Cardiac fibroblast (primary cell): ENCODE measurements at places on chromosomes 2 and 18.

DNA sequence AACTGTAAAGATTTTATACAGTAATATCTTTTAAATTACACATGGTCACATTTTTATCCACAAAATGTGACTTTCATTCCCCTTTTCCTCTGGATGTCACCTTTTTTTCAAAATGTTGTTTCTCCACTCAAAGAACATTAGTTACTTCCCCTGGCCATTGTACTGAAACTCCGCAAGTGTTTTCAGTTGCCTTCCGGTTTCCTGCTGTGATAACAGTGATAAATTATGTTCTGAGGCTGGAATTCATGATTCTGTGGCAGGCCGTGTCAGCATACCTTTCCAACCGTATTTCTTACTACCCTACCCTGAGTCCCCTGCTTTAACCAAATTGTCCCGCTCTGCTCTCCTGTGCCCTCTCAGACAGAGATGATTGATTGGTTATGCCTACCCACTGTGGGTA, 53.5 kb downstream of the MGAT5 start:
- DNase-seq, result no peak

DNA sequence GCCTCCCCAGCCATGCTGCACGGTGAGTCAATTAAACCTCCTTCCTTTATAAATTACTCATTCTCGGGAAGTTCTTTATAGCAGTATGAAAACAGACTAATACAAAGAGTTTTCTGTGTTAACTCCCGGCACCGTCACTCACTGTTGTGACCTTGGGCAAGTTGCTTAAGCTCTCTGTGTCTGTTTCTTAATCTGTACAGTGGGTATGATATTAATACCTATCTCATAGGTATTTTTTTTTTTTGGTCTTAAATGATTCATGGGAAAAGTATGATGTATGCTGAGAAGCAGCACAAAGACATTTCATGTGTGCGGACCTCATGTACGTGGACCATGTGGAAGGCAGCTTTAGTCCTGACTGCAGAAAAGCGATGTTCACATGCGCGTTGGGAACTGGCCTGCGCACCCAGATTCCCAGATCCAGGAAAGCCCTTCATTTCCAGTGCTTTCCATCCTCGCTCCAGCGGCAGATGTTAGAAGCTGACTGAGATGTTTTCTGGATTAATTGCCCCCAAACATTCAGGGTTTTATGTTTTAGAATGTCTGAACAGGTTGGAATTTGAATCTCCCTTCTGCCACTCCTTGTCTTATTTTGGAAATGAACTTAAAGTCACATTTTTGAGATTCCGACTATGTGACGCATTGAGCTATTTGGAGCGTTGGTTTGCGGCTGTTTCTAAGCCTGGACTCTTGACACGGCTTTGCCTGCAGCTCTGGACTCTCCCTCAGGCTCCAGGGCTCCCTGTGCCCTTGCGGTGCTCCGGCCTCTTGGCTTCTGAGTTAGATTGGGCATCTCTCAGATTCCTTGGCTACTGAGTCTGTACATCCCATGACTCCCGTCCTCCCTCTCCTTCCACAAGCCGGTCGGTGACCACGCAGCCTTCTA, 61.4 kb downstream of the SLC4A3 start:
- DNase-seq, result peak; percentile 89

DNA sequence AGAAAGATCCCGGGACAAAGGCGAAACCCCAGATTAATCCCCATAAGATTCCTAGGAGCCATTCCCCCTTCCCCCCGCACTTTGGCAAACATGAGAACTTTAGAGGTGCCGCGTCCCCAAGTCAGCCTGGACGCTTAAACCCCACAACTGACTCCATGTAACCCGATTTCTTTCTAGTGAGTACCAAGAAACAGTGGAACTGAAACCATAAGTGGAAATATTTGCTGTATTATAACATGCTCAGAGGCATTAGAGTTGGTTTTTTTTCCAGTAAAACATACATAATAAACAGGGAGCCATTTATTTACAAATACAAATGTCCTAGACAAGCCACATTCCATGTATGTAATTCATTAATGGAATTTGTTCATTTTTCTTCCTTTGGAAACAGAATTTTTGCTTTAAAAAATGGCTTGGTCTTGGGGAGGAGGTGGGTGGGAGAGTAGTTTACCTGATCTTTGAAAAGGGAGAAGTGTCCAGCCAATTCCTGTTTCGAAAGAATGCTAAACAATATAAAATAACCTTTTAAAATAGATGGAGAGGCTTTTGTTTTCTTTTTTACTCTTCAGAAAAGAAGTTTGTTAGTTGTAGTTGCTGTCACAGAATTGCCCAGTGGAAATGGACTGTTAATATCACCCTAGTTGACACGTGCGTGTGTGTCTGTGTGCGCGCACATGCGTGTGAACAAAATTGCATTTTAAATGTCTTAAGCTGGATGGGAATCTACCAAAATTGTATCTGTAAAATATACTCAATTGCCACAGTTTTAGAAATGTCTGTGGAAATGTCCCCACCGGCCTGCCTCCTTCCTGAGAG, 10.6 kb downstream of the POU3F3 start:
- no peak for DNase-seq

- DNase-seq, result no peak
Measured at GRCh38 chr2:79994161-79994560, 310.4 kb downstream of the LRRTM1 start.

DNA sequence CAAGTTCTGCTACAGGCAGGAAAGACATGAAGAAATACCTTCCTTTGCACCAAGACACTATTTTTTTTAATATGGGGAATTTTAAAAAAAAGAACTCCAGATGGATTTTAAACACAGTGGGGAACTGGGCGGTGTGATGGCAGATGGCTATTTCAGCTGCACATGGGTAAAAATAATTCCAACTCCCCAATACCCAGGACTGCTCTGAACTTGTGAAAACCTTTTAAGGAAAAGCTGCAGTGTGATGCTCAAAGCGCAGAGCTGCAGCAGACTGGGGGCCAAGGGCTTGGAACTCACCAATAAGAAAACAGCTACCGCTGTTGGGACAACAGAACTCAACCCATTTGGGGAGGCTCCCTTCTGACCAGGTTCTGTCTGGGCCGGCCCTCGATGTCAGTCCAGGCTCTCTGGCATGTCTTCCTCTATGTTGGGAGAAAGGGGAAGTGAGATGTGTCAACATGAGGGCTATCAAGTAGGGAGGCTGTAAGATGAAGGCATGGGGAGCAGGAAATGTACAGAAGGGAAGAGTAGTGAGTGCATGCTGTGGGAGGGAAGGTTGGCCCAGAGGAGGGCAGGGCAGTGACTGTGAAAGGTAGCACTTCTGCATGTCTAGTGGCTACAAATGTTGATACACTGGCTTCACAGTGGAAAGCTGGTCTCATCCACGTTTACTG, 64.0 kb upstream of the SLC14A2 start:
- no peak for DNase-seq

DNA sequence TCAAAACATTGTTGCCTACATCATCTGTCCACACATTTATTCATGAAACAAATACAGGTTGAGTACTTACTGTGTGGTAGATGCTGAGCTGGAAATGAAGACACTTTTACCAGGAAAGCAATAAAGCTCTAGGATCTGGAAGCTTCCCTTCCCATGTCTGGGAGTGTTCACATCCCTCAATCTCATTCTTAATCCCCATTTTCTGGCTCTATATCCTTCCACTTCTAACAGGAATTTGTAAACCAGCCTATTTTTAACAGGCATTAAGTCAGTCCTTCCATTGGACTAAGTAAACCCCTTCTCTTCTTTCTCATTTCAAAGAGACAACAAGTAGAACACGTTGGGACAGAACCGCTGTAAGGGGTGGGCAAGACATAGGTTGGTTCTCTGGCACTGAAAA, 589.5 kb downstream of the ARHGAP15 start:
- DNase-seq, result no peak

DNA sequence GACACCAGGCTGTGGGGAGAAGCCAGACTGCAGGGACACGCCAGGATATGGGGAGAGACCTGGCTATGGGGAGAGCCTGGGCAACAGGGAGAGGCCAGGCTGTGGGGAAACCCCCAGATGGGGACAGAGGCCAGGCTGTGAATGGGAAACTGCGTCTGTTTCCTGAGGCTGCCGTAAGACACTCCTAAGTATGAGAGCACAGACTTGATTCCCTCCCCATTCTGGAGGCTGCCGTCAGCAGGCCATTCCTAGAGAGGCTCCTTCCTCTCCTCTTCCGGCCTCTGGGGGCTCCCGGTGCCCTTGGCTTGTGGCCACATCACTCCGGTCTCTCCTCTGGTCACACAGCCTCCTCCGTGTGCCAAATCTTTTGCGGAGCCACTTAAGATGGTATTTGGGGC, 32.3 kb downstream of the ADI1 start:
- no peak for DNase-seq

DNA sequence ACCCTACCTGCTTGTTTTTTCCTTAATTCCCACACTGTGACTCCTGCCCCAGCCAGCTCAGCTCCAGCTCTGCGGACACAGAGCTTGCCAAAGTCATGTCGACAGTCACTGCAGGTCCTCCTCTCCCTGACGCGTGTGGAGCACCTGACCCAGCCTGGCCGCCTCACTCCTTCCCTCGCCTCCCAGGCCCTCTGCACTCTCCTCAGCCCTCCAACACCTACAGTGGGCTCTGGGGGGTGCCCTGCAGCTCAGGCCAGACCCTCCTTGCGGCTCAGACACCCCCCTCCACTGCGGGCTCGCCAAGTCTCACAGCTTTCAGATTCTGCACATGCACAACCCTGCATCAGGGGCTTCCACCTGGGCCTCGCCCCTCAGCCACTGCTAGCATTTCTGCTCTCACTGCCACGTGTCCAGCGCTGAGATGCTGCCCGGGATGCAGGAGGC, 68.3 kb downstream of the NDUFA10 start:
- DNase-seq, result no peak

GRCh38 chr2:61943251-61943650, 37.8 kb downstream of the COMMD1 start:
- no peak for DNase-seq
